ENCODE measurements at places on chromosomes 1 and 21.

- DNase-seq: no peak
Observed at GRCh38 chr21:45632160-45632559, 11.4 kb upstream of the PCBP3 start.

DNA sequence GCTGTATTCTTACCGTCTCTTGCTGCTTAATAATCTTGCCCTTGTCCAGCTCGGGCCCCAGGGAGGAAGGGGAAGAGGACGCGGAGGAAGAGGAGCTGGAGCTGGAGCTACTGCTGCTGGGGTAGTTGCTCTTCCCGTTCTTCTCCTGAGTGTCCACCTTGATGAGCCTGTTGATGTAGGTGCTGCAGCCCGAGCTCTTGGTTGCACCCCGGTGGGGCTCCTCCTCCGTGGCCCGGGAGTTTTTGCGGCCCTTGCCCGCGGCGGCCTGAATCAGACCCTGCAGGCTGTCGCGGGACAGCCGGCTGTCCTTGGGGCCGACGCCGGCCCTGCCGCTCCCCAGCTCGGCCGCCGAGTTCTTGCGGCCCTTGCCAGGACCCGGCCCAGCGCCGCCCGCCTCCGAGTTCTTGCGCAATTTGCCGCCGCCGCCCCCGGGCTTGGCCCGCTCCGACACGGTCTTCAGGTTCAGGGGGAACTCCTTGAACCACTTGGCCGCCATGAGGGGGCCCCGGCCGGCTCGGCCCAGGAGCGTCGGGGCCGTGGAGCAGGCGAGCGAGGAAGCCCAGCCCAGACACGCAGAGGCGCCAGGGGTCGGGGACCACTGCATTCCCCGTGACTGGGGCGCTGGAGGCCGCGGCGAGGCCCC is 475 bp upstream of the TDRD10 start:
- DNase-seq: peak; percentile 47

- no peak for DNase-seq
Observed at GRCh38 chr1:26337625-26338024, 16.3 kb downstream of the CRYBG2 start.

DNA sequence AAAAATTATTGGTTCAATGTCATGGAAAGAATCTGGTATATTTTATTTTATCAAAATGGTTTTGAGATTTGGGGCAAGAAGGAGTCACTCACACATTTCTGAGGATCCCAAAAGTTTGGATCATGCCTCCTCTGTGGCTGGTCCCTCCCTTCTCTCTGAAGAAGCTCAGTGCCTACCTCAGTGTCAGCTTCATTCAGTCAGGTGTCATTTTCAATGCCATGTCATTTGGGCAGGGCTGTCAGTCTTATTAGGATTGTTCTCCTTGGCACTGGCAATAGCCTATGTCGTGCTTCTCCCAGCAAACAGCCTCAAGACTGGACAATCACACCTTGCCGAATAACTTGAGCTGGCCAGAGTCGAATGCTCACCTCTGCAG is 264.5 kb upstream of the CAMK1G start:
- no peak for DNase-seq

- no peak for DNase-seq
Observed at GRCh38 chr1:239856067-239856466, 235.6 kb upstream of the FMN2 start.

- DNase-seq: peak; percentile 75
Observed at GRCh38 chr1:33094971-33095604, 14.1 kb downstream of the AZIN2 start.

DNA sequence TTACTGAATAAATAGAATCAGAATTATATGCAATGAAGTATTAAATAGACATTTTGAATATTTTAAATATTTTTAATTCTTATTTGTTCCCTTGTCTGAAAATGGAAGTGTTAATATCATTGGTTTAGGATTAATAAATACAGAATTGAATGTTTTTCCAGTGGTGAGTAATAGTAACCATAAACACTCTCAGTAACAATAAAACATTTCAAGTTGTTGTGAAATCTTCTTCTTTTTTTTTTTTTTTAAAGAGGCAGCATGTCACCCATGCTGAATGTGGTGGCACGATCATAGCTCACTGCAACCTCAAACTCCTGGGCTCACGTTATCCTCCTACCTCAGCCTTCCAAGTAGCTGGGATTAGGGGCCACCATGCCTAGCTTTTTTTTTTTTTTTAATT is 86.2 kb upstream of the ZBTB18 start:
- no peak for DNase-seq

DNA sequence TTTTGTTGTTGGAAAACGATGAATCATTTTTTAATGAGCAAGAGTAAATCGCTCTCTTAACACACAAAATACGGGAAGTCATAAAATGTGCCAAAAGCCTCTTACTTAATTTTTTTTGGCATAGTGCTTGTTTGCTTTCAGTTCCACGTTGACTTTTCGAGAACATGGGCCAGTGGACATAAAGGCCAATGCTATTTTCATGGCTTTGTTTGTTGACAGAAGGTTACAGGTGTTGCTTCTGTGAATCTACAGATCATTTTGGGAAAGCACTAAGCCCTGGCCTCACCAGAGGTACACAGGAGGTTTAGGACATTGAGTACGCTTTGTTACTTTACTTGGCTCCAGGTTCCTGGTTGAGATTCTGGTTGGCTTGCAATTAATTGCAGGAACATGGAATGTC is 199.4 kb upstream of the HMCN1 start:
- DNase-seq: no peak

- DNase-seq: no peak
Observed at GRCh38 chr21:23475281-23476219, 2131.7 kb downstream of the MRPL39 start.

GRCh38 chr1:224879162-224879803 is 50.2 kb upstream of the DNAH14 start:
- DNase-seq: no peak

- no peak for DNase-seq
Observed at GRCh38 chr1:179742291-179742690, 800 bp upstream of the FAM163A start.

- no peak for DNase-seq
Observed at GRCh38 chr1:32307324-32307723, 15.4 kb downstream of the HDAC1 start.

- no peak for DNase-seq
Observed at GRCh38 chr1:21383785-21384401, 56.0 kb upstream of the NBPF3 start.

DNA sequence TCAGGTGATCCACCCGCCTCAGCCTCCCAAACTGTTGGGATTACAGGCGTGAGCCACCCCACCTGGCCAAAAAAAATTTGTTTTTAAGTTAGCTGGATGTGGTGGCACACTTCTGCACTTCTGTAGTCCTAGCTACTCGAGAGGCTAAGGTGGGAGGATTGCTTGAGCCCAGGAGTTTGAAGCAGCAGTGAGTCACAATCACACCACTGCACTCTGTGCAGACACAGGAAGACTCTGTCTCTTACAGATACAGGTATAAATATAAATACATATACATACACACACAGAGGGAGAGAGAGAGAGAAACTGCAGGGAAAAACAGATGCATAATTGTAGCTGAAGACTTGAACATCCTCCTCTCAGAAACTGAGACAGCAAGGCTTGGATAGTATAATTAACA is 34.8 kb upstream of the EPS15 start:
- DNase-seq: no peak

DNA sequence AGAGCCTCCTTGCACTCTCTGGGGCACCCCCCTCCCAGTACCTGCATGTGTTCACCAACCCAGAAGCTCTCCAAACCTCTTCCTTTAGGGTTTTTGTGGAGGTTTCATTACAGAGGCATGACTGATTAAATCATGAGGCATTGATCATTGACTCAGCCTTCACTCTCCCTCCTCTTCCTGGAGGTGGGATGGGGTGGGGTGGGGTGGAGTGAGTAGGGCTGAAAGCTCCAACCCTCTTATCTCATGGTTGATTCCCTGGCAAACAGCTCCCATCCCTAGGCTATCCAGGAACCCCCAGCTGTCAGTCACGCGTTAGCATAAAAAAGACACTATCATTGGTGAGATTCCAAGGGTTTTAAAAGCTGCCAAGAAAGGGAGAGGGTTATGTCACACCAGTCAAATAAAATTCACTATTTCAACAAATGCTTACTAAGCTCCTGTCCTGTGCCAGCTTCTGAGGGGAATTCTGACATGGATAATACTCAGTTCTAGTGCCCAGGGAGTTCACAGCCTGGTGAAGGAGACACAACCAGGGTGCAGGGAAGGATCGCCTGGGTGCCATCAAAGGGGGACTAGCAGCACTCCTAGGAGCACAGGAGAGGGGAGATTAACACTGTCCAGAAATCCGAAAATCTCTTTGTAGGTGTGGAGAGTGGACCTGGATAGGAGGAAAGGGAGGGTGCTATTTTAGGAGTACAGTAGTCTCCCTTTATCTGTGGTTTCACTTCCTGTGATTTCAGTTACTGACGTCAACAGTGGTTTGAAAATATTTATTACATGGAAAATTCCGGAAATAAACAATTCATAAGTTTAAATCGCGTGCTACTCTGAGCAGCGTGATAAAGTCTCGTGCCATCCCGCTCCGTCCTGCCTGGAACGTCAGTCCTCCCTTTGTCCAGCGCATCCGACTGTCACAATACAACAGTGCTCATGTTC is 6.8 kb upstream of the IL24 start:
- DNase-seq: no peak

- DNase-seq: no peak
Observed at GRCh38 chr1:218811497-218811896, 362.2 kb upstream of the LYPLAL1 start.

DNA sequence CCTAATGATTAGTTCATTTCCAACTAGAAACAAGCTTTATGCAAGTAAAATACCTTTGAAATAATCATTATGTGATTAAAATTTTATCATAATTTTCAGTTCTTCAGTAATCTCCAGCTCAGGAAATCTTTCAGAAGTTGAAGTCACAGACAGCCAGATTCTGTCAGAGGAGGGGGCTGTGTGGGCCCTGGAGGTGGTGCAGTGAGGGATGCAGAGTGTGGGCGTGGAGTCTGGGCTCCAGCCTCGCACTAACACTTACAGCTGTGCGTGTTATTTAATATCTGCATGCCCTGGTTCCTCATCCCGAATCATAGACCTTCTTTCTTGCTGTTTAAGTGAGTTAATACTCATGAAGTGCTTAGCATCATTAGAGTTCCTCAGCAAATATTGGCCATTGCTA is 23.9 kb downstream of the WDR64 start:
- DNase-seq: no peak

GRCh38 chr1:226697151-226697928 is 41.7 kb downstream of the ITPKB start:
- no peak for DNase-seq

DNA sequence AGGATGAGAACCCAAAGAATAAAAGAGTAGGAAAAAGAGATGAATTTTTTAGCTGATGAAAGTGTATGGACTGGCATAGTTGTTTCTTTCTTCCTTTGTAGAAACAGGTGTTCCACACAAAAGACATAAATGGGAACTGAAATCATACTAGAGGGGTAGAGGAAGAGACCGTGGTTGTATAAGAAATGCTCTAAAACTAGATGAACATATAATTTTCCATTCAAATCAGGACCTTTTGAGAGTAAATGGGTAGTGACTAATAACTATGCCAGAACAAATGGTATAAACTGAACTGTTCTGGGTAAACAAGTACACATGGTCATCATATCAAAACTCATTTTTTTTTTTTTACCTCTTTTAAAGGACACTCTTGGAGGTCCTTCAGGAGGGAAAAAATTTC is 344.2 kb downstream of the VAV3 start:
- DNase-seq: no peak

DNA sequence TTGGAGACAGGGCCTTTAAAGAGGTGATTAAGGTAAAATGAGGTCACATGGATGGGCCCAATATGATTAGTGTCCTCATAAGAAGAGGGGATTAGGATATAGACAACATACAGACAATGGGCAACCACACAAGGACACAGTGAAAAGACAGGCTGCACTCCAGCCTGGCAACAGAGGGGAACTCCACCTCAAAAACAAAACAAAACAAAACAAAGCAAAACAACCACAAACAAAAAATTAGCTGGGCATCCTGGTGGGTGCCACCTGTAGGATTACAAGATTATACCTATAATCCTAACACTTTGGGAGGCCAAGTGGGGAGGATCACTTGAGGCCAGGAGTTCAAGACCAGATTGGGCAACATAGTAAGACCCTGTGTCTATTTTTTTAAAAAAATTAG is 4.8 kb upstream of the MDM4 start:
- DNase-seq: no peak

- no peak for DNase-seq
Observed at GRCh38 chr1:5803851-5804250, 188.4 kb downstream of the NPHP4 start.

- DNase-seq: no peak
Observed at GRCh38 chr1:20823845-20824244, 36.7 kb upstream of the HP1BP3 start.

GRCh38 chr1:232880354-232880753 is 70.1 kb upstream of the NTPCR start:
- no peak for DNase-seq

- no peak for DNase-seq
Observed at GRCh38 chr1:190273161-190273560, 204.5 kb downstream of the BRINP3 start.

GRCh38 chr1:225446981-225447615 is 19.3 kb upstream of the LBR start:
- DNase-seq: no peak

DNA sequence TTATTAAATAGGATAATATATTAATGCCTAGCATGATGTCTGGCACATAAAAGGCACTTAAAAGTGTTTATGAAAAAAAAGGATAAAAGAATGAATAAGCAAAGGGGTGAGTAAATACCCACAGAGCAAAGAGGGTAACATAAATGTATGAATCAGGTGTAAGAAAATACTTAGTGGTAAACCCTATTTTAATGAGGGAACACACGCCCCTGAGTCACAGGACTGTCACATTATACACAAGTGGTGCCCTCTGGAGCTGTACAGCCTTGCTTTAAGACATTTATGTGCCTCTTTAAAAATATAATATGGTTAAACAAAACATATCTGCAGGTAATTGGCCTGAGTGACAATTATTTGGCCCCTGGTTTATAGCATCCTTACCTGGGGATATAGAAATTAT is 78.1 kb upstream of the PTBP2 start:
- DNase-seq: no peak

DNA sequence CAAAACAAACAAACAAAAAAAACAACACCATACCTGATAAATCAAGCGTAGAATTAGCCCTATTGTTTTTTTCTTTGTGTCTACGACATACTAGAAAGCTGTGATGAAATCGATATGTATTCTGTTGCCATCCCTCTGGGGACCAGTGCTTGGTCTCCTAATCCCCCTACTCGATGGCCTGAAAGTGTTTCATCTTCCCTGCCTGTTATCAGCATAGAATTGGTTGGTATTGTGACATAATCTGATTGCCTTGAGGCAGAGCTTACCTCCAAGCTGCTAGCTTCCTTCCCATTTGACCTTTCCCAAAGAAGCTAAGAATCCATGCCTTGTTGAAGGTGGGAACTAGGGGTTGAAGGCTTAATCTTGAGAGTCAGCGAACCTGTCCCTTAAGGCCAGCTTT is 40.7 kb upstream of the PIGV start:
- no peak for DNase-seq

GRCh38 chr1:101238681-101239094 is 1.9 kb downstream of the S1PR1 start:
- DNase-seq: peak; percentile 86

- DNase-seq: no peak
Observed at GRCh38 chr1:247332215-247332622, 552 bp upstream of the ZNF496 start.

- no peak for DNase-seq
Observed at GRCh38 chr1:51210676-51211075, 25.4 kb upstream of the RNF11 start.

GRCh38 chr1:91712981-91713841 is 172.7 kb downstream of the TGFBR3 start:
- DNase-seq: no peak

Data from right forelimb (tissue), 1 donor.